ENCODE measurements at places on chromosomes 7 and 10.

- peaks cover 11% of the 10 kb centered on the region for H3K36me3 ChIP-seq
- DNase-seq: no peak
- H3K27me3 ChIP-seq: no peaks in the 10 kb centered on the region
- peaks cover 15% of the 10 kb centered on the region for H3K4me1 ChIP-seq
Measured at GRCh38 chr7:105532709-105533460, 884 bp downstream of the RINT1 start.

DNA sequence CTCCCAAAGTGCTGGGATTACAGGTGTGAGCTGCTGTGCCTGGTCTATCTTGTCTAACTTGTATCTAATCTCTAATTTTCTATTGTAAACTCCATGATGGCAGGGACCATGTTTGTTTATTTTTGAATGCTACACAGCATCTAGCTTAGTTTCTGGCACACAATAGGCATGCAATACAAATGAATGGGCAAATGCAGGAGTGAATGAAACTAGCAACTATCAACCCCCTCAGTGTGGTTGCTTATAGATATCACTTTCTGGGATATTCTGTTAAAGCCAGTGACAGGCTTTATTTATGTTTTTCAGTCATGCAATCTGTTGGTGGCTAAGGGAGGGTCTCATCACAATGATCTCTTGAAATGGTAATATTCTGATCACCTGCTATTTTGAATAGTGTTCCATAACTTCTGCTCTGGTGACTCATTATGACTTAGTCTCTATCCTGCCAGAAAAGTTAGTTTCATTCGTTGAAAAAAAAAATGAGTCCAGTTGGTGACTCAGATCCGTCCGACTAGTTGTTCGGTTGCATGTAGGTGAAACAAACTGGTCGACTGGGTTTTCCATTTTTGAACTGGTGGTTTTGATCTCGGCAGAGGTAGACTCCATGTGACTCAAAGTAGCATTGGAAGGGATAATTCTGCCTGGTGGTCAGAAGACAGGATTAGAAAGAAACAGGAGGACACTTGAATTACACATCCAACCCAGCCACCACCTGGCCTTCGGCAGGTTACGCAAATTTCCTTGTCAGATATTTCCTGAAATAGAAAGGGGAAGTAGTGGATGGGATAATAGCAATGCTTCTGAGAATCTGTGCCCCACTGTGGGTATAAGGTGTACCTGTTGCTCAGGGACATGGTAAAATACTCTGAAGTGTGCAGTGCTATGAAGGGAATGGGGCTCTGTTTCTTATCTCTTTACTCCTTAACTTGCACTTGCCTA lies 76.8 kb downstream of the GATA3 start:
- no peak overlapping the region for H3K4me3 ChIP-seq
- H3K4me1 ChIP-seq: peaks cover 4% of the 10 kb centered on the region
- no peaks in the 10 kb centered on the region for H3K27me3 ChIP-seq
- H3K27ac ChIP-seq: no peak overlapping the region
- no peak for DNase-seq

DNA sequence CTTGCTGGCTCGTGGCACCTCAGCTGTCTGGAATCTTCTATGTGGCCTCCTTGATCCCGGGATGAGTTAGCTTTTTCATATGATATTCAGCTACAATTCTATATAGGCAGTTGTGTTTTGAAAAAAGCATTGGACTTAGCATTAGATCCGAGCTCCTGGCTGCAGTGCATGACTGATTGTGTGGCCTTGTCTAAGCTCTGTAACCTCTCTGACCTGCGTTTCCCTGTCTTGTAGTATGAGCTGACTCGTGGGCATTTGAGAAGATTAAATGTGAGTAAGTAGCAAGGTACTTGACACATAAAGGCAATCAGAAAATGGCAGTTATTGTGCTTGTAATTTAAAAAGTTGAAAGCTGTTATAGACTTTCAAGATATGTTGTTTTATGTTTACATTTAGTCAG lies 85.9 kb downstream of the CCNY start:
- no peak for DNase-seq
- no peak overlapping the region for H3K4me3 ChIP-seq
- H3K4me1 ChIP-seq: peaks cover 4% of the 10 kb centered on the region
- no peaks in the 10 kb centered on the region for H3K27me3 ChIP-seq
- H3K27ac ChIP-seq: no peak overlapping the region

- H3K36me3 ChIP-seq: no peaks in the 10 kb centered on the region
- H3K27ac ChIP-seq: no peak overlapping the region
- DNase-seq: no peak
- no peak overlapping the region for H3K4me3 ChIP-seq
Measured at GRCh38 chr10:18690541-18690940, 31.3 kb downstream of the ARL5B start.

DNA sequence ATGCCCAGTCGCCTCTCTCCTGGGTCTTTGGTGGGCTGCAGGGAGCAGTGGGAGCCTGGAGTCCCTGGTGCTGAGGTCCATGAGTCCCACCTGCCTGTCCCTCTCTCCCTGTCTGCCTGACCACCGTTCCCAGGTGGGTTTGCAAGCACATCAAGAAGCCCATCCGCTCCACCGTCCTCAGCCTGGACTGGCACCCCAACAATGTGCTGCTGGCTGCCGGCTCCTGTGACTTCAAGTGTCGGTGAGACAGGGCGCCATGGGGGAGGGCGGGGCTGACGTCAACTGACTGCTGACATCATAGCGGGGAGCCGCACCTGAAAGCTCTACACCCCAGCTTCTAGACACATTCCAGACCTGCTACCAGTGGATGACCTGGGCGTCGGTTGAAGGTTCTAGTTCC lies 15.2 kb downstream of the ARPC1B start:
- H3K4me3 ChIP-seq: no peak overlapping the region
- peaks cover 21% of the 10 kb centered on the region for H3K4me1 ChIP-seq
- H3K27me3 ChIP-seq: no peaks in the 10 kb centered on the region
- peaks cover 70% of the 10 kb centered on the region for H3K36me3 ChIP-seq

GRCh38 chr7:92244808-92245486 lies 767 bp downstream of the KRIT1 start:
- H3K4me3 ChIP-seq: peak overlapping the region; percentile 80
- peaks cover 14% of the 10 kb centered on the region for H3K36me3 ChIP-seq
- H3K27ac ChIP-seq: peak overlapping the region; percentile 92
- no peaks in the 10 kb centered on the region for H3K27me3 ChIP-seq

DNA sequence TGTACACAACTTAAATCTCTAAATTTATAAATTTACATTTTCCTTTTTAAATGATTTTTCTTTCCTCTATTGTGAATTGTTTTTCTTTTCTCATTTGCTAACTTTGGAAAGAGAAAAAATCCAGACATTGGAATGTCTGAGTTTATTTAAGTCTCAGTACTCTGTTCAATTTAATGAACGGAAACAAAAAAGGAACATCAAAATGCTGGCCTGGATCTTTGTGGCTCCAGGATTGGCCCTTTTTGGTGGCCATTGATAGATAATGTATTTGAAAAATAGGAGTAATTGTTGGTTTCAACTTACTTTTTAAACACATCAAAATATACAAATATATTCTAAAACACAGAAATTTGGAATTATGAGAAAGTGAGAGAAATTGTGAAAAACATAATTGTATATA lies 336.0 kb downstream of the SUGCT start:
- no peaks in the 10 kb centered on the region for H3K36me3 ChIP-seq
- H3K4me3 ChIP-seq: no peak overlapping the region
- no peak for DNase-seq
- no peaks in the 10 kb centered on the region for H3K27me3 ChIP-seq

DNA sequence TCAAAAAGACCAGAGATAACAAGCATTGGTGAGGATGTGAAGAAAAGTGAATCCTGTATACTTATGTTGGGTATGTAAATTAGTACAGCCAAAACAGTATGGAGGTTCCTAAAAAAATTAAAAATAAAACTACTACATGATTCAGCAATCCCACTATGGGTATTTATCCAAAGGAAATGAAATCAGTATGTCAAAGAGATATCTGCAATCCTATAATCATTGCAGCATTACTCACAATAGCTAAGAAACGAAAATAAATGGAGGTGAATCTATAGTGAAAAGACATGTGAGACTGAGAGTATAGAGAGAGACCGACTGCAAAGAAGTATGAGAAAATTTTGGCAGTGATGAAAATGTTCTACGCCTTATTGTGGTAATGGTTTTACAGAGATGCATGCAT lies 139.2 kb upstream of the TMEM168 start:
- H3K36me3 ChIP-seq: no peaks in the 10 kb centered on the region
- no peak overlapping the region for H3K27ac ChIP-seq
- DNase-seq: no peak
- H3K4me1 ChIP-seq: no peaks in the 10 kb centered on the region
- no peak overlapping the region for H3K4me3 ChIP-seq

GRCh38 chr10:16408379-16408778 lies 28.4 kb upstream of the PTER start:
- DNase-seq: no peak
- no peak overlapping the region for H3K27ac ChIP-seq
- no peaks in the 10 kb centered on the region for H3K4me1 ChIP-seq
- H3K4me3 ChIP-seq: no peak overlapping the region
- no peaks in the 10 kb centered on the region for H3K27me3 ChIP-seq

Measured in effector memory CD4-positive, alpha-beta T cell (primary cell).